ENCODE measurements at places on chromosomes 12 and 14.

- DNase-seq: no peak
These were observed 15.4 kb upstream of the NIN start for GRCh38 chr14:50846226-50846880.

GRCh38 chr12:41910578-41911320 lies 233.9 kb downstream of the GXYLT1 start:
- no peak for DNase-seq

DNA sequence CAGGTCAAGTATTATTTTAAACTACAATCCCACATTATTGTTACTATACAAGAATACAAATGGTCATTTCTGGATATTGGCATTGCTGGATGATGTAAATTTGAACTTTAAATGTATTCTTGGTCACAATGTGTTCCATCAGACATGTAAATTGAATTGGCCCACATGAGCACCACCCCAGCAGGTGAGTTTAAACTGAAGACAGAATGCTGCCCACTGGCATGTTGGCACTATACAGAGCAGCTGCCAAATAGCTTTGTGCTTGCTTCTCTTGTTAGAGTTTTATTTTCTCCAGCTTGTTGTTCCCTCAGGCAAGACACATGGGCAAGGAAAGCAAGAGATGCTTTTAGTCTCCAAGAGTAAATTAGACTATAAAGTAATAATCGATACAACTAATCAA lies 98.6 kb downstream of the C12orf50 start:
- DNase-seq: no peak

- no peak for DNase-seq
These were observed 87.4 kb downstream of the B4GALNT3 start for GRCh38 chr12:546920-547845.

DNA sequence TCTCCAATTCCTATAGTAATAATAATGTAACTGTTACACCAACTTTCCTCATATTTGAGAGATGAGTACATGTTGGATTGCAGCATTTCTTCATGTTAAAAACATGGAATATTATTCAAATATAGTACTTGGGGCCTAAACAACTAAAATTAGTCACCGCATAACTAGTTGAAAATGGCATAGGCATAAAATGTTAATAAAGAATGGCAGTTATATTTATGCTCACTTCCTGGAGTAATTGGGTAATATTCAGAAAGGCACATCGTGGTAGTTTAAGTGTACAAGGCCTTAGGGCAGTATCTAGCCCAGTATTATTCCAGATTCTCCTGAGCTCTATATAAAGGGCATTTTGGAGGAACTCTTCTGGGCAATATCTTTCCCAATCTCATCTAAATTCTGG lies 46.0 kb downstream of the ERGIC2 start:
- DNase-seq: no peak

- DNase-seq: no peak
These were observed 184.3 kb upstream of the RTL1 start for GRCh38 chr14:101087614-101088394.

GRCh38 chr14:38209572-38210557 lies 2.2 kb downstream of the SSTR1 start:
- DNase-seq: no peak

- DNase-seq: no peak
These were observed 15.5 kb upstream of the MLXIP start for GRCh38 chr12:122062832-122063693.

GRCh38 chr12:47964106-47964728 lies 821 bp downstream of the TMEM106C start:
- no peak for DNase-seq

- no peak for DNase-seq
These were observed 728 bp upstream of the STON2 start for GRCh38 chr14:81400852-81401251.

DNA sequence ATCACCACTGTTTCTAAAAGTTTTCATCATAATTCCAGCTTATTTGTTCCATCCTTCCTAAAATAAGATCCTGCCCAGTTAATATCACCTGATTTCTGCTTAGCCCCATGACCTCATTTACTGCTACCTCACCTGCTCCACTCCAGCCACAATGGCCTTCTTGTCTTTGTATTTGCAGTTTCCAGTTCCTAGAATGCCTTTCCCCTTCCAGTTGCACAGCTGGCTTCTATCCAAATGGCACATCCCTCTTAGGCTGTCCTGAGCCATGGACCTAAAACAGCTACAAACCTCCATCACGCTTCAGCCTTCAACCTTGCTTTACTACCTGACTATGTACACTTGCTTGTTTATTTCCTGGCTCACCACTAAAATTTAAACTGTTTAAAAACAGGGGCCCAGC lies 6.5 kb upstream of the LGMN start:
- DNase-seq: no peak

GRCh38 chr12:10701843-10702242 lies 21.3 kb downstream of the YBX3 start:
- DNase-seq: no peak

DNA sequence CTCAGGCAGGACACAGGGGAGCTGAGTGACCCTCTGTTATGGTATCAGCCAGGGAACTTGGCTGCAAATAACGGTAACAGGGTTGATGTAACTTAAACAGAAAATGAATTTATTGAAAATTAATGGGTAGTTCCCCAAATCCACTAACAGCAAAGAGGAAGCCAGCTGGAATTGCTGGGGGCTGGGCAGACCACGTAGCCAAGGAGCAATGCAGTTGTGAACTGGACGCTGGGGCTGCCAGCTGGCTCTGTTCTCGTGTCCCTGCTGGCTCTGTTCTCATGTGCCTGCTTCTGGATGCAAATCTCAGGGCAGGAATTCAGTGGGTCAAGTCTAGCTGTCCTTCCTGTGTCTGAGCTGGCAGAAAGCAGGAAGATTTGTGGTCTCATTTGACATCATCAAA lies 1383.3 kb upstream of the TMEM132C start:
- DNase-seq: no peak

GRCh38 chr12:18250313-18250916 lies 10.9 kb upstream of the PIK3C2G start:
- DNase-seq: no peak

DNA sequence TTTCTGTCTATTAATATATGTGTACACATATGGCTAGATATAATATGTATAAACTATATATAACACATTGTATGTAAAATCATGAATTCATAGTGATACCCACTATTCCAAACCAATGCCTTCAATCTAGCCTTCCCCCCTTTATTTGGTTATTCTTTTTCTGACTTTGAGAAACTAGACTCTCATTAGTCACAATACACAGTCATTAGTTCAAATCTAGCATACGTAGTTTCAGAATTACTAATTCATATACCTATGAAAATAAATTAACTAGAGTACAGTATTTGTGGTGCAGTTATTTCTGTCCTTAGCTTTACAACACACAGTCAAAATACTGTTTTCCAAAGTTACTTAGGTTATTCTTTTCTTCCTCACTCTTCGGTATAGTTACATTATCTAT lies 268.2 kb downstream of the DPF3 start:
- DNase-seq: peak; percentile 41

- no peak for DNase-seq
These were observed 268.3 kb downstream of the VRK1 start for GRCh38 chr14:97065305-97066067.

- DNase-seq: no peak
These were observed 782.9 kb downstream of the BCL11B start for GRCh38 chr14:98489115-98489514.

DNA sequence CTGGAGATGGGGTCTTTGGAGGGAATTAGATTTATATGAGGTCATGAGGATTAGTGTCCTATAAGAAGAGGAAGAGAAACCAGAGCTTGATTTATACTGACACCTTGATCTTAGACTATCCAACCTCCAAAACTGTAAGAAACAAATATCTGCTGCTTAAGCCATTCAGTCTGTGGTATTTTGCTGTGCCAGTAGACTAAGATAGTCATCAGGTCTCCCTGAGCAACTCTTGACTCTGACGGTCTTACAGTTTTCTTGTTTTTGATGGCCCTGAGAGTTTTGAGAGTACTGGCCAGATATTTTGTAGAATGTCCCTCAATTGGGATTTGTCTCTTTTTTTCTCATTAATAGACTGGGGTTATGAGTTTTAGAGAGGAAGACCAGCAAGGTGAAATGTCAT lies 51.7 kb downstream of the TSHR start:
- DNase-seq: no peak

DNA sequence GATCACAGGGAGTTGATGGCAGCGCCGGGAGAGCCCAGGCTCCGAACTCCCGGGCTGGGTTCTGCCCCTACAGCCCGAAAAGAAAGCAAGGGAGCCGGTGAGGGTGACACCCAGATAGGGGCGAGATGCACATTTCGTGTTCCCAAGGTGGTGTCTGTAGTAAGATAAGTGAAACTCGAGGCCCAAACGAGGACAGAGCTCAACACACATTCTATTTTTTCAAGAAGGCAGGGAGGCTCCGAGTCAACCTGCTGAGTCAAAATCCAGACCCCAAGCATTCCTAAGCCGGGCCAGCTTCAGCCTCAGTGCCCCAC lies 24.2 kb upstream of the YY1 start:
- DNase-seq: no peak

GRCh38 chr12:117234441-117234840 lies 44.2 kb upstream of the FBXO21 start:
- no peak for DNase-seq

DNA sequence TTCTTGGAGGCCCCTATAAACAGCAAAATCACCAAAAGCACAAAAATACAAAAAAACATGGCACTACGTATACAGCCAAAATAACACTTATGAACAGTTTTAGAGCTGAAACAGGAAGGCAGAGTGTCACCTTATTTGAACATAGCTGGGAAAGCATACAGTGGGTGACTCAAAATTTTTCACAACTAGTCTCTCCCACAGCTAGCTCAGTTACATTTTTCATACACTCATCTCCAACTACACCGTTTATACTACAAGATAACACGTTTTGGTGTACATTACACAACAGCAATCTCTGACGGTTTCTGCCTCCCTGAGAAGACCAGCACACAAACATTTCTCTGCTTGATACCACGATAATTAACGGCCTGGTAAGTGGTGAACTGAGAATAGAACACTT lies 2.9 kb downstream of the RAD52 start:
- peak; percentile 24 for DNase-seq

- peak; percentile 38 for DNase-seq
These were observed 397.4 kb upstream of the OR4E1 start for GRCh38 chr14:22071006-22071405.

GRCh38 chr12:30098677-30099076 lies 314.9 kb upstream of the TMTC1 start:
- DNase-seq: no peak
